HAP-1 (cell line): ENCODE measurements at places on chromosomes 16 and 17.
A peak's percentile ranks its signal among the peaks of the same experiment; 100 is the strongest.

- no peak for DNase-seq
Observed at GRCh38 chr17:76262732-76263344, 2.3 kb upstream of the UBALD2 start.

DNA sequence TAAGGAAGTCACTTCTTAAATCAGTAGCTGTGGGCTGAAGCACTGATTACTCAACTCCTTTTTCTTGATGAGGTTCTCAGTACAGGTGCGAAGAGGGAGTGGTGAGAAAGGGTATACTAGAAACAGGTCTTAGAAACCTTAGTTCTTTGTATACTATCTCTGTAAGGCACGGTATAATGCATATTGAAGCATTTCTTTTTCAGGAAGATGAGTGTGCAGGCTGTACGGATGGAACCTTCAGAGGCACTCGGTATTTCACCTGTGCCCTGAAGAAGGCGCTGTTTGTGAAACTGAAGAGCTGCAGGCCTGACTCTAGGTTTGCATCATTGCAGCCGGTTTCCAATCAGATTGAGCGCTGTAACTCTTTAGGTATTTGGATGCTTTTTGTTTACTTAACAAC lies 39.2 kb downstream of the CYLD start:
- DNase-seq: no peak

- DNase-seq: no peak
Observed at GRCh38 chr17:47643116-47643515, 6.6 kb upstream of the KPNB1 start.

GRCh38 chr16:72299684-72300243 lies 127.8 kb upstream of the PMFBP1 start:
- no peak for DNase-seq

- DNase-seq: no peak
Observed at GRCh38 chr17:74892013-74892841, 1.2 kb downstream of the FADS6 start.

- no peak for DNase-seq
Observed at GRCh38 chr16:560701-561412, 663 bp downstream of the PRR35 start.

GRCh38 chr17:43645765-43646481 lies 15.8 kb downstream of the MEOX1 start:
- DNase-seq: no peak

DNA sequence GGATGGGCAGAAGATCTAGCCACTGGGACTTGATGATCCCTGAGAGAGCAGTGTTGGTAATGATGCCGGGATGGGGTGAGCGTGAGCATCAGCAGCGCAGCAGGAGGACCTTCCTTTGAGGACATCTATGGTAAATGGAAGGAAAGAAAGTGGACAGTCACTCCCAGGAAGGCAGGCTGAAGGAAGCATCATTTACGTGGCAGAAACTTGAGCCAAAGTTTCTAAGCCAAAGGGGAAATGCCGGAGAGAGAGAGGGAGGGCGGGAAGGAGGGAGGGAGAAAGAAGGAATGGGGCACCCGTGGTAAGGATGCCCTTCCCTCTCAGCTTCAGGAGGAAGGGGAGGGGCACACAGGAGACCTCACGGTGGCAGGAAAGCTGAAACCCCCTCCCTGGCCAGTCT lies 86.3 kb upstream of the CACNG5 start:
- no peak for DNase-seq

GRCh38 chr16:46658925-46659324 lies 30.1 kb downstream of the VPS35 start:
- no peak for DNase-seq

- no peak for DNase-seq
Observed at GRCh38 chr16:76963614-76964315, 227.2 kb upstream of the MON1B start.

DNA sequence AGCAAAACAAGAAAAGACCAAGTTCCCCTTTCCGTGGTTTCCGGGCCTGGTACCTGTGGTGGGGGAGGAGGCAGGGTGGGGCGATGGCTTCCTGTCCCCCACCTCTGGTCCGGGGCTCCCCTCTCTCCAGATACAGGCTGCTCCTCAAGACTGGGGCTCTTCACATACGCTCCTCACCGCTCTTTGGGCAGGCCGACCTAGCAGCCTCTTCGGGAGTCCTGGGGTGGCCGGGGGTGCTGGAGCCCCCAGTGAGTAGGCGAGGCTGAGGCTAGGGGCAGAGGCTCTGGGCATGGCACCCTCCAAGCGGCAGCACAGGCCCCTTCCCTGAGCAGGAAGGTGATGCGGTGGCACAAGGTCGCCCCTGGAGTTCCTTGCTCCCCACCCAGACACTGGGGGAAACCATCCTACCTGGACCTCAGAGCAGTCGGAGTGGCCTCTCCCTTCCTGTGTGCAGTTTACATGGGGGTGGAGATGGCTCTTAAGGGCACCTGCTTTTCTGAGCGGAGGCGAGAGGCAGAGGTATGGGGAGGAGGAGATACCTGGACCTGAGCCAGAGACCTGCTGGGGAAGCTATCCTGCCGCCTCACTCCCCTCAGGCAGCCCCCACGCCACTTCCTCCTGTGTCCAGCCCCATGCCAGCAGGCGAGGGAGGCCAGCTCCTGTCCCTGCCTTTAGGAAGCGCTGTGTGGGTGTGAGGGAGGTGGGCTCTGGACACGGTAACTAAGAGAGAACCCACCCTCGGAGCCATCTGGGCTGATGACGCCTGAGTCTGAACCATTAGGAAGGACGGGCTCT lies 891 bp downstream of the CORO1A start:
- DNase-seq: no peak

DNA sequence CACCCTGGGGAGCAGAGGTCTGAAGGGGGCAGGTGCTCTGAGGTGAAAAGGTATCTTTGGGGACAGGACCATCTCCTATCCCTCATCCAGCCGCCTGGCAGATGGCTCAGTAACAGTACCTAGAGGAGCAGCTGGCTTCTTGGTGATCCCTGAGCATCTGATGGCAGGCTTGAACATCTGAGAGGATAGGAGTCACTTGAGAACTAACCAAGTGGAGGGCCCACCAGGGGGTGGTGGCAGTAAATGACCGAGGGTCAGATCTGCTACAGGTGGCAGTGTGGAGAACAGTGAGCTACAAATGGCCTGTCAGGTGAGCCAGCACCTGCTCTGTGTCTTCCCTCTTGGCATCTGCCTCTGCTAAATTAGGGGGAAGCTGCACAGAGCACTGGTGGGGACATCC lies 13.8 kb downstream of the HROB start:
- DNase-seq: no peak

DNA sequence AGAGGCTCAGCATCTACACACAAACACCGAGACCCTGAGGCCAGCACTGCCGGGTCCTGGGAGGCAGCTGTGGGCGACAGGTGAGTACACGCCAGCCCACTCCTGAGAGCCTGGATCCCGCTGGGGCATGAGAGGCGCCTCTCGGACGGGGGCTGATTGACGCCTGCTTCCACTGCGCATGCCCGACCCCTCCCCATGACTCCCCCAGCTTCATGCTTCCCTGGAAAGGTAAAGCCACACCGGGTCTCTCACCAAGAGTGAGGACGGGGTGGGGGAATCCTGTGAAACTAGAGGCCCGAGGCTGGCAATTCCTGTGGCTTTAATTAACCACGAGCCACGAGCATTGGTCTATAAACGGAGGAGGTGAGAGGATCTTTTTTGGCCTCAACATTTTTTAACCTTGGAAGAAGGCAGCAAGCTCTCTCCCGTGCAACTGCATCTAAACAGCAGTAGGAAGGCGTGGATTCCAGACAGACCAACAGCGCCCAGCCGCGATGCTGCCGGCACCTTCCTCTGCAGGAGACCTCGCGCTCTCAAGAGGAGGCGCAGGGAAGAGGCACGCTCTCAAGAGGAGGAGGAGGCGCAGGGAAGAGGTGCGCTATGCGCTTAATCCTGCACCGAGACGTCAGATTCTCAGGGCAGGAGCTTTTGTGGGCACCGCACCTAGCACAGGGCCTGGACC lies 71.8 kb upstream of the METRNL start:
- DNase-seq: no peak

DNA sequence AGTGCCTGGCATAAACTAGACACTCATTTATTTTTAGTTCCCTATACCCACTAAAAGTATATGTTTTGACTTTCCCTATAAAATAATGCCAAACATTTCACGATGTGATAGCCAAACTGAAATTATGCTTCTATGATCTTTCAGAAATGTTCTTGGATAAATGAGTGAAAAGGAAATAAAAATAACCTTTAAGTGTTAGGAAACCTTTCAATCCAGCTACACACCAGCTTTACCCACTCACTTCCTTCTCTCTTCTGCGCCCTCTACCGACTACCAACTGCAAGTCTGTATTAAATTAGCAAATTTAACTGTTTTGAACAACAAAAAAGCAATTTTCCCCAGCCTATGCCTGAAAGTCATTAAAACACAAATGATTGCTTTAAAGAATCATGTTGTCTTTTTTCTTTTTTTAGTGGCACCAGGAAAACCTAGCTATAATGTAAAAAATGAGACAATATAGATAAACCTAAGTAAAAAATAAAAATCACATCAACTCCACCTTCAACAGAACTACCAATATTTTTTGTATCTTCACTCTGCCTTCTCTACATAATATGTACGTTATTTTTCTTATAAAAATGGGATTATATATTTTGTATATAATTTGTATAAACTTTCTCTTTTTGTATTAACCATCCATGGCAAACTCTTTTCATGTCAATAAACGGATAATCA lies 13.2 kb upstream of the TMEM100 start:
- DNase-seq: peak; percentile 25

DNA sequence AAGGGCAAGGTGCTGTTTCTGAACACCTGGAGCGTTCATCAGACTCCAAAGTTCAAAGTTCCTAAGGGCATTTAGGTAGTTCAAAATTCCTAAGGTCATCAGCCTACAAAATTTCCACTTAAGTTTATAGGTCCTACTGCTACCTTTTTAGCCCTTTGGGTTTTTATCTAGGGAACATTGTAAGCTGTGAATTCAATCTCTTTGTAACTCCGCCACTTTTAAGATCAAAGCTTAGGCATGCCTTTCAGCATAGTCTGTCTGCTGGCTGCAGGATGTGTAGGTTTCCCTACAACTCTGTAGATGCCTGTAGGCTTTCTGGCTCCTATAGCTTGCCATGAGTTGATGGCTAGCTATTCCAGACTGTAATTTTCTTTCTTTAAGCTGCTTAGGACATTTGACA lies 291.6 kb downstream of the MAP2K6 start:
- no peak for DNase-seq
